ENCODE measurements at places on chromosomes 4 and X.

GRCh38 chr4:161555689-161556660, 607.8 kb downstream of the FSTL5 start:
- no peak for DNase-seq

DNA sequence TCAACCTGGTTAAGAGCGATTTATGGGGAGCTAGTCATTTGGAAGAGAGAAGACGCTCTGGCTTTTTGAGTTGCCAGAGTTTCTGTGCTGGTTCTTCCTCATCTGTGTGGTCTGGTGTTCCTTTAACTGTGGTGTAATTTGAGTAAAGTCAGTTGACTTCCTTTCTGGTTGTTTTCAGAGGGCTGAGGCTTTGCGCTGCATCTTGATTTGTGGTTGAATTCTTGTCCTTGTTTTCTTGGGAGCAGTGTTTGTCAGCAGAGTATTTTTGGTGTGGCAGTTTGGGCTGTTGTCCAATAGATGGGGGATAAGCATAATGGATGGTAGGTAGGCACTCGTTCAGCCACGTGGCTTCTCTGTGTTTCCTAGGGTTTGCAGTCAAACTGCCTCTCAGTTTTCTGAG, 2143.2 kb upstream of the TENM3 start:
- no peak for DNase-seq

DNA sequence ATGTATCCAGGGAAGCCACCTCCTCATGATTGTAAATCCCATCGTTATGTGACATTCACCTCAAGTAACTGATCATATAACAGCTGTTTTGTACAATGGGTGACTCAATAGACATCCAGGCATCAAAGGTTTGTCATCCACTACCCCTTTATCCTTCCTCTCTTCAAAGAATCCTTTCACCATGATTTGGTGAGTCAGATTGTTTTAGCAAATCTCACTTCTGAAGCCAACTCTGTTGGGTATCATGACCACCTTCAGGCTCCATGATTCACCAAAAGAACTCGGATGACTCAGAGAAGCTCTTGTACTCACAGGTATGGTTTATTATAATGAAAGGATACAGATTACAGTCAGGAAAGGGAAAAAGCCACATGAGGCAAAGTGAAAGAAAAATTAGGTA, 132.1 kb downstream of the PWWP3B start:
- no peak for DNase-seq

GRCh38 chr4:8781641-8782040, 90.0 kb downstream of the HMX1 start:
- no peak for DNase-seq

- peak; percentile 2 for DNase-seq
Measured at GRCh38 chr4:180828455-180829018, 1414.7 kb upstream of the TENM3 start.

- DNase-seq = peak; percentile 9
Measured at GRCh38 chr4:118351851-118352827, 664 bp downstream of the PRSS12 start.

GRCh38 chrX:102652031-102652688, 877 bp downstream of the GPRASP1 start:
- peak; percentile 56 for DNase-seq

DNA sequence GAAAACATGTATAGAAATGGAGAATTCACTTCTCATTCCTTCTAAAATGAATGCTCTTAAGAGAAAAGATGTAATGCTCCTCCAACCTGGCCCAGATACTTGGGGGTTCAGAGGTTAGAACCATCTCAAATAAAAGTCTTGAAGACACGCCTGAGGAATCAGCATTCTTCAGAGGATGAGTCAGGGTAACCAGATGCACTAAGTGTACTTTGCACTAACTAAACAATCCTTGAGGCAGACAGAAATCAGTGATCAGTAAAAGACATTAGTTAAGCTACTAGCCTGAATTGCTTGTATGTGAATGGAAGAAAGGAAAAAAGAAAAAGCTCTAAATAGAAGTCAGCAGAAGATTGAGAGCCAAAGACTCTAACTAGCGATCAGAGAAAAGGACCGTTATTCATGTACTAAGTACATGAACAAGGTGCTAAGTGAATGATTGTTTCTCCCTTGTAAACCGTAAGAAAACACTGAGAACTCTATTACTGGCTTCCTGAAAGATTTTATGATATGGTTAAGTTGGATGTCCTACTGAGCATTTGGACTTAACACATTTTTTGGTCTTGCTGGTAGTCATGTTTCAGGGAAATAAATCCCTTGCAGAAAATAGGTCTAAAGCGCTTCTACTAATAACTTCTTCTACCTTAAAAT, 738.3 kb downstream of the STPG2 start:
- no peak for DNase-seq

DNA sequence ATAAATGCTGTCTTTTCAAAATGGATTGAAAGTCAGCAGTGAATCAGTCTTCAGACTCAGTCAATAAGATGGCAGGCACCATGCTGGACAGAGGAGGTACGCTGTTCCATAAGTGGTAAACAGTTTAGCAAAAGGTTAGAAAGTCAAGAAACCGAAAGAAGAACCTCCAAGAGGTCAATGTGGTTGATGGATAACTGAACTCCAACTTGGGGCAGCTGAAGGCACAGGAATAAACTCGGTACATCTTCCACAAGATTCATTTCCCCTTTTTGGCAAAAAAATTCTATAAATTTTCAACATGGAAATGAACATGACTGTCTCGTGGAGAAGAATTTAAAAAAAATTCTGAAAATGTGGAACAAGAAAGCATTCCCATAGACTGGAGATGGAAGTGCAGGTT, 18.4 kb upstream of the SEL1L3 start:
- DNase-seq = no peak

GRCh38 chrX:82092307-82092706, 890.4 kb downstream of the SH3BGRL start:
- DNase-seq = no peak

- DNase-seq = no peak
Measured at GRCh38 chr4:14863418-14864364, 138.6 kb upstream of the CPEB2 start.

DNA sequence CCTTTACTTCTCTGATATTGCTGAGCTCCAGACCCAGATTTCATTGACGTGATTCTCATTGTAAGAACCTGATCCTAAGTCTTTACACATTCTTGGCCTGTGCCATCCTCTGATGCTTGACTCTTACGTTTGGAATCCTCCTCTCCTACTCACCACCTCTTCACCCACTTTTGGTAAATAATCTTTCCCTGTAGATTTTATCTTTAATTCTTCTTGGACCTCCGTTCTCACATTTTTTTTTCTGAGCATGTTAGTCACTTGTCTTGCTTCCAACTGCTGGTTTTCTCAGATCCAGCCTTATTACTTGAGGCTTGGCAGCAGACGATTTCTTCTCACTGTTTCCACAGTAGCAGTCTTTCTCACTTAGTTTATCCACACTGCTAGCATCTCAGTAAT, 12.4 kb upstream of the SH3RF1 start:
- DNase-seq = no peak

- DNase-seq = peak; percentile 47
Measured at GRCh38 chr4:121243485-121243884, 79.4 kb upstream of the TNIP3 start.

GRCh38 chr4:101290654-101291053, 56.7 kb downstream of the PPP3CA start:
- DNase-seq = no peak

GRCh38 chr4:141409556-141409955, 188.9 kb downstream of the ZNF330 start:
- no peak for DNase-seq

GRCh38 chr4:152155070-152155469, 380.8 kb downstream of the FBXW7 start:
- DNase-seq = no peak

DNA sequence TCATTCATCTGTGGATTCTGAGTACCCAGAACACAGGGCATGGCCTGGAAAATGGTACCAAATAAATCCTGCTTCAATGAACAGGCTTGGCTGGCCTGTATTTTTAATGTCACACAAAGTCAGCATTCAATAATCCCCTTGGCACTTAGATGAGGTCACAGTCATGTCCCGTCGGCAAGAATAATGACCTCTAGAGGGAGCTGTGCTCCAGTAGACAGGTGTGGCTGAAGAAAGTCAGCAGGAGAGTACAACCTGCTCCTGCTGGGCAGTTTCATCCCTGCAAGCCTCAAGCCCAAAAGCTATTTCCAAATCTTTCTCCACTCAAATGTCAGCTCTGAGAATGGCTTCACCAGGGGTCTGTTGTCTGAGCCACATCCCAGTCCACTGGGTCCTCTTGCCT, 404.0 kb upstream of the F9 start:
- DNase-seq = no peak

DNA sequence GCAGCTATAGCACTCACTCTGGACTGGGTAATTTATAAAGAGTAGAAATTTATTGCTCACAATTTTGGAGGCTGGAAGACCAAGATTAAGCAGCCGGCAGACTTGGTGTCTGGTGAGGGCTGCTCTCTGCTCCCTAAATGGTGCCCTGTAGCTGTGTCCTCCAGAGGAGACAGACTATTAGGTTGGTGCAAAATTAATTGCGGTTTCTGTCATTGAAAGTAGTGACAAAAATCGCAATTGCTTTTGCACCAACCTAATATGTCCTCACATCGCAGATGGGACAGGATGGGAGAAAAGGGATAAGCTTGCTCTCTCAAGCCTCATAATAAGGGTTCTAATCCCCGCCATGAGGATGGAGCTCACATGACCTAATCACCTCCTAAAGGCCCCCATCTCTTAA, 258.1 kb upstream of the VCX3A start:
- no peak for DNase-seq

- DNase-seq = no peak
Measured at GRCh38 chr4:134695433-134695832, 493.8 kb upstream of the PABPC4L start.

DNA sequence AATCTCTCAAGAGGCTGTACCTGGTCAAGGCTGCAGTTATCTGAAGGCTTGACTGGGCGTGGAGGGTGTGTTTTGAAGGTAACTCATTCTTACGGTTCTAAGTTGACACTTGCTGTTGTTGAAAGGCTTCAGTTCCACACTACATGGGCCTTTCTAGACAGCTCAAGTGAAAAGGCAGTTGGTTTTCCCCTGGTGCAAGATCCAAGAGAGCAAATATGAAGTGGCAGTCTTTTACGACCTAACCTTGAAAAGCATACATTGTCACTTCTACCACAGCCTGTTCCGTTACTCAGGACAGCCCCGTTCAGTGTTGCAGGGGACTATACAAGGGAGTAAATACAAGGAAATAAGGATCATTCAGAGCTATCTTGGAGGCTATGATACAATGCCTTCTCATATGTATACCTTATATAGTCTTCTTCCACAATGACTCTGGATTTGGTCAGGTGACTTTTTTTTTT, 46.2 kb downstream of the PDS5A start:
- no peak for DNase-seq

DNA sequence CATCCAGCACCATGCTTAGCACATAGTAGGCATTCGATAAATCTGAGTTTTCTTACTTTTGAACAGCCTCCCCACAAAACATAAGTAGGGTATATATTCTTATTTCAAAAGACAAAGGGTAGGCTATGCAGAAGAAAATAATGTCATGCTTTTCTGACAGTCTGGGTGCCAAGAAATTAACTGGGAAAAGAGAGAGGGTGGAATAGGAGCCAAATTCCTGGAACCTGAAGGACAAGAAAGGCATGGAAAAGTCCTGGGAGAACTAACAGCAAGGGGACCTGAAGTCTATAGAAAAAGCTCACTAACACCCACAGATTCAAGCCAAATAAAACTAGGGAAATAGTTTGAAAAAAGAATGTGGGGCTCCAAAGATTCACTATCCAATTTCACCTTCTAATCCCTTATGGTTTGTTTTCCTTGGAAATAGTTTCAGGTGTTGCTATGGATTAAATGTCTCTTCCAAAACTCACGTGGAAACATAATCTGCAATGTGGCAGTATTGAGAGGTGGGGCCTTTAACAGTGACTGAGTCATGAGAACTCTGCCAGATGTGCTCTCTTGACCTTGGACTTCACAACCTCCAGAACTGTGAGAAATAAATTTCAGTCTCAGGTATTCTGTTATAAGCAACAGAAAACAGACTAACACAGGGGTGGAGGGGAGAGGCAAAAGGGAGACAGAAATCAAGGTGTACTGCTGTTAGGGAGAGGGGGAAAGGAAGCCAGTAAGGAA, 173.3 kb upstream of the ARHGEF9 start:
- DNase-seq = no peak

GRCh38 chr4:147174591-147174990, 228.9 kb upstream of the TTC29 start:
- DNase-seq = no peak

DNA sequence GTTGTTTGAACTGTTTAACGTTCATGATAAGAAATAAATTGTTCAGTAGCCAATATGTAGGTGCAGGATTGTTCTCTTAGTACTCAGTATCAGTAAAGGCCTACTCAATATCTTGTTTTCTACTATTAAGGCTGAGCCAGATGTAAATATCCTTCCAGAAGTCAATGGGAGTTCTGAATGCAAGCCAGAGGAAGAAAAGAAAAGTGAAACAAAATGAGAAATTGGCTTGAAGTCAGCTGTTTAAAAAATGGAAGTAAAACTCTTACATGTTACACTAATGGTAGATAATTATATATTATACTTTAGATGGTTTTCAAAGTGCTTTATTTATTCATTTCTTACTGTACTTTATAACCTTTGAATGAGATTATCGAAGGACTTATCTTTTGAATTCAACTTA, 1417.9 kb downstream of the ADGRL3 start:
- no peak for DNase-seq

GRCh38 chr4:26074712-26075430, 160.9 kb downstream of the SMIM20 start:
- DNase-seq = peak; percentile 84

DNA sequence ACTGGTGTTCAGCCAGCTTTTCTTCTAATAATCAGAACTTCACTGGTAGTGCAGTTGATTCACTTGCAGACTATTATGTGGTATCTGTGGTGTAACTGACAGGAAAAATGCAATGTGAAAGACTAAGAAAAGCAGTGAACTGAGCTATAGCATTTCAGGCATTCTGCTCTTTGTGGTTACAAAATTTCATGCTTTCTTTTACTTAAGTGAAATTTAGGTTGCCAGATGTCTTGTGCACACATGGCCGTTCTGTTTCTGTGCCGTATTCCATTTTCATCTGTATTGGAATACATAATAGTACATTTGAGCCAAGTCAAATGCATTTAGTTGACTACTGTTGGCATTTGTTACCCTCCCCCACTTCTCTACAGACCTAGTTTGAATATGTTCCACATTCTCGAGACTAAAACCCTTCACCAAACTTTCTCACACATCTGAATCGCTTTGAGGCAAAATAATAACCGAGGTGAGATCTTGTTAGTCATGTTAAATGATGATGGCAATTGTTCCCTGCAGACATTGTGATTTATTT, 8.2 kb downstream of the RTL3 start:
- no peak for DNase-seq

- DNase-seq = no peak
Measured at GRCh38 chr4:4631150-4631549, 89.3 kb upstream of the STX18 start.

- DNase-seq = no peak
Measured at GRCh38 chrX:13936521-13937225, 93.0 kb downstream of the GEMIN8 start.

- DNase-seq = no peak
Measured at GRCh38 chr4:21964762-21965319, 16.3 kb upstream of the KCNIP4 start.

DNA sequence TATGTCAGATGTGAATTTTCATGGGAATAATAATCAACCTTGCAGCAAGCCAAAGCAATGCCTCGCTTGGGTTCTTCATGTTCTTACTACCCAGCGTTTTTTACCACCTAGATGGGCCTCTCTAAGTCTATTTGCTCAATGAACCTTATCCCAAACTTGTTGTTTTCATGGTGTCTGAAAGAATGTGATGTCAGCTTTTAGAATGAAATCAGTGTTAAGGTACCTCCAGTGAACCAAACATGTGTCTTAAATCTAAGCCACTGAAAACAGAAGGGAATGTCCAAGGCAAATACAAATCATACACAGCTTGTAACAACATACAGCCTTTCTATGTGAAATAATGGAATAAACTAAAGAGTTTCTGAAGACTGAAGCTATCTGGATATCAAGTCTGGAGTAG, 6.7 kb downstream of the EPGN start:
- DNase-seq = no peak

Measured in stimulated activated CD4-positive, alpha-beta T cell treated with anti-CD3 and anti-CD28 coated beads, Interleukin-15, amount 100 ng/mL, for 24 hours (primary cell).